ENCODE measurements at places on chromosomes 2 and 18.
A peak's percentile ranks its signal among the peaks of the same experiment; 100 is the strongest.

DNA sequence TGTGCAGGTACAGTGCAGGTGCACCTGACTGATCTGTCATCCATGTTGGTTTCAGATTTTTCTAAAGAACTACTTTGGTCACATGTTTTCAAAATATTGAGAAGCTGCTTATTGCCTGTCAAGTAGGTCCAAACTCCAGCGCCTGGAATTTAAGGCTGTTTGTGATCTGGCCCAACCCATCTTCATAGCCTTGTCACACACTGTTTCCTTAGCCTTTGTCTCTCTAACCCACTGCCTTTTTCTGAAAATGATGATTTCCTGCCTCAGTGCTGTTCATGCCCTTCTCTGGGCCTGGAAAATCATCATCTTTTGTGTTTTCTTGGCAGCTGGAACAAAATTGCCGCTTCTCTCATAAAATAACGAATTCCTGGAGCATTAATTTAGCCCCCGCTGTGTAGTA lies 7.2 kb downstream of the LIMS1 start:
- no peak for DNase-seq

GRCh38 chr2:99840831-99841230 lies 301.6 kb downstream of the AFF3 start:
- DNase-seq = no peak

DNA sequence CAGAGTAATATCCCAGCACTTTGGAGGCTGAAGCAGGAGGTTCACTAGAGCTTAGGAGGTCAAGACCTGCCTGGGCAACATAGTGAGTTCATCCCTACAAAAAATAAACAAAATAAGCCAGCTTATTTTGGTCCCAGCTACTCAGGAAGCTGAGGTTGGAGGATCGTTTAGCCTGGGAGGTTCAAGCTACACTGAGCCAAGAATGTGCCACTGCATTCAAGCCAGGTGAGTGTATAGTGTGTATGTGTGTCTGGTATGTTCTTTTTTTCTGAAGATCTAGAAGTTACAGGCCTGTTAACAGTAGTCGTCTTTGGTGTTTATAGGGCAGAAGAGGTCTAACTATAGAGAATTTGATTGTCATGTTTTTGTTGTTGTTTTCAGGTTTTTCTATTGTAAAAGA lies 40.2 kb downstream of the ZC3H15 start:
- no peak for DNase-seq

- DNase-seq = peak; percentile 51
These were observed 50.1 kb downstream of the THUMPD2 start for GRCh38 chr2:39728941-39729351.

GRCh38 chr2:95357717-95358280 lies 44.7 kb upstream of the FAHD2A start:
- no peak for DNase-seq

- no peak for DNase-seq
These were observed 11.0 kb upstream of the CTAGE1 start for GRCh38 chr18:22428672-22429071.

DNA sequence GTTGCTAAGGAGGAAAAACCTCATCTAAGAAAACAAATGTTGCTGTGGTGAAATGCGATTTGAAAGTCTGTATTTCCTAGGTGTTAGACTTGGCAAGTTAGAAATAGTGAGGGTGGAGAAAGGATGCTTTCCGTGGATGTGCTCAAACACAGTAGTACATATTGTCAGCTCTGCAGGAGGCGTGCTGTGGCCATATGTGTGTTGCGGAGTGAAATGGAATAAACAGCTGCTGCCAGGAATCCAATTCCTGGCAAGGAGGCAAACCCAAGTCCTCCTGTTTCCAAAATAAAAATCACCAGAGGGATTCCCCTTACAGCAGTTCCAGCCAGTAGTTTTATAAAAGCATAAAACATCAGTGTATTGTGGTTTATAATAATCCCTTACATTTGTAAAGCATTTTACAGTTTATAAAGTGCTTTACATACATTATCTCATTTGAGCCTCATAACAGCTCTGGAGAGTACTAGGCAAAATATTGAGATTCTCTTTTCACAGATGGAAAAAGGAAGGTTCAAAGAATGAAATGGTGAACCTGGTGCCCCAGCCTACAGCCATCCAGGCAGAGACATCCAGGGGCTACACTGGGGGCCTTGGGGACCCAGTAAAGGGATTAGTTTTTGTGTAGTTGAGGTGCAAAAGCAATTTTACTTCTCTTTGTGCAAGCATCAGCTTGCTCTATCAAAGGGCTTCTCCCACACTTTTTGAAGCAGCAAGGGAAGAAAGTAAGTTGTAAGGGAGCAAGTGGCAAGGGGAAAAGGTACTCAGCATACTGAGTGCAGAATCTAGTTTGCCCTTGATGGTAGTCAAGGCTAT lies 206.0 kb downstream of the AGPS start:
- DNase-seq = no peak

DNA sequence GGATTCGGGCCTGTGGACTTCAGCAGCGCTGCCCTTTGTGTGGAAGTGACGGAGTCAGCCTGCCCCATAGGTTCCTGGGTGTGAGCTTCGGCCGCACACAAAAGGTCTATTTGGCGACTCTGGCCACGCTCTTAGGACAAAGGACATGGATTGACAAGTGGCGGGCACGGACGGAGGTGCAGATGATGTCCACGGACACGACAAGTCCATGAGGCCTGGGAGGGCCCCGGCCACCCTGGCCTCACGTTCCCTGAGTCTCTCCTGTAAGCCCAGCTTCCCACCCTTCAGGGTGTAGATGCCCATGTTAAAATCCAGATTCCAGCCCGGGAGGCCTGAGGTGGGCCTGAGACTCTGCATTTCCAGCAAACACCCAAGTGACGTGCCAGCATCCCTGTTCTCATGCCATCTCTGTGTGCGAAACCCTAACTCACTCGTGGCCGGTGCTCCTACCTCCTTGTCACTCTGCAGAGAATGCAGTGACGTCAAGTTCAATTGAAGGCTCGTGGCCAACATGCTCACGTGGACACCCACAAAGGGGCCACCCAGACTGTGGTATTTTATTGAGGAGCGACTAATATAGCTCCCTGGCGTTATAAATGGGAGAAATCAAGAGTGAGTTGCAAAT lies 111.7 kb downstream of the RTP5 start:
- DNase-seq = no peak

GRCh38 chr18:10371165-10371564 lies 83.3 kb upstream of the APCDD1 start:
- no peak for DNase-seq

DNA sequence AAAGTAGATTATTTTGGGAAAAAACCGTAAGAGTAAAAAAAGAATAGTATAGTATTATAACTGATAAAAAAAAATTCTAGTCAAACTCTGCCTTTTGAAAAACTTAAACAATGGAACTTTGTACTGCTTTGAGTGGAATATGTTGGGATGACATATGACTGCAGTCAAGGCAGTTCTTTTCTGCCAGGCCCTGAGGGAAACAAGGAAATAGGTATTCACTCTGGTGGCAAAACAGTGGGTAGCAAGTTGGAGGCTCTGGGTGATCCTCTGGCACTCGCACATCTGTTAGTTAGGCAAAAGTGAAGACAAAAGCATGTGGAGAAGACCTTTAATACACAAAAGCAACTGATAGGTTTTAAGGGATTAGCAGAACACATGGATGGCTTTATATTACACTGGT lies 102.2 kb downstream of the ARHGEF33 start:
- DNase-seq = no peak

- DNase-seq = peak; percentile 24
These were observed 25.7 kb upstream of the NCL start for GRCh38 chr2:231489990-231490389.

DNA sequence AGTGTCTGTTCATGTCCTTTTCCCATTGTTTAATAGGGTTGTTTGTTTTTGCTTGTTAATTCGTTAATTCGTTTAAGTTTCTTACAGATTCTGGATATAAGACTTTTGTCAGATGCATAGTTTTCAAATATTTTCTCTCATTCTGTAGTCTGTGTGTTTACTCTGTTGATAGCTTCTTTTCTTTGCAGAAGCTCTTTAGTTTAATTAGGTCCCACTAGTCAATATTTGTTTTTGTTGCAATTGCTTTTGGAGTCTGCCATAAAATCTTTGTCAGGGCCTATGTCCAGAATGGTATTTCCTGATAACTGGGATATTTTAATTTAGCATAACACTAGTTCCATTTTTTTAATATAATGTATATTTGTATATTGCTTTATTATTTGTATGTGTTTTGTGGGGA lies 1380.1 kb downstream of the SUCLG1 start:
- DNase-seq = no peak

GRCh38 chr18:53946594-53946993 lies 277.9 kb downstream of the MBD2 start:
- no peak for DNase-seq

- DNase-seq = no peak
These were observed 70.5 kb upstream of the NT5C1B start for GRCh38 chr2:18659915-18660314.

DNA sequence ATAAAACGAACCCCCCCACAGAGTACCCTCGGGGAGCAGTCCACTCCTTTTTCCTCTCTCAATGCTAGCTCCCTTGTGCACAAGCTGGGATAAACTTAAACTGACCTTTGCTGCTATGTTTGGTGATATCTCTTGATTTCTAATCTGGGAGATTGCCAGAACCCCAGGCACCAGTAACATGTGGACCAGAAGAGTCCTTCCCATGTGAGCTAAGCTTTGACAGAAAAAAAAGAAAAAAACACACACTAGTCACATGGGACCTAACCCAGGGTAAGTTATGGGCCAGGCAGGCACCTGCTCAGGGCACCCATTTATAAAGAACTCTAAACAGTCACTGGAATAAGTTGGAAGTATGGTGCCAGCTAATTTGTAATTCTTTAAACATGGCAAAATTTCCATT lies 242.6 kb downstream of the EN1 start:
- DNase-seq = no peak

- DNase-seq = no peak
These were observed 63.4 kb downstream of the PIKFYVE start for GRCh38 chr2:208329485-208329884.

DNA sequence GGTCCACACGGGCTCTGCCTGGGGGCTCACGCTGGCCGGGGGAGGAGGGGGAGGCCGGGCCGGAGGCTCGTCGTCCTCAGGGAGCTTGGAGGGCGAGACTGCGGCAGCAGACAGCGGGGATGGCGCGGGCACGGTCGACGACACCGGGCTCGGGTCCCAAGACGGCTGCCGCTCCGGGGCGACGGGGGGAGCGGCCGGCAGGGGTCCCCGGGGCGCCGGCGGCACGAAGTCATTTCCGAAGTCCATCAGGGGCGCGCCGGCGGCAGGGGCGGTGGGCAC lies 491 bp downstream of the RTN4 start:
- no peak for DNase-seq

DNA sequence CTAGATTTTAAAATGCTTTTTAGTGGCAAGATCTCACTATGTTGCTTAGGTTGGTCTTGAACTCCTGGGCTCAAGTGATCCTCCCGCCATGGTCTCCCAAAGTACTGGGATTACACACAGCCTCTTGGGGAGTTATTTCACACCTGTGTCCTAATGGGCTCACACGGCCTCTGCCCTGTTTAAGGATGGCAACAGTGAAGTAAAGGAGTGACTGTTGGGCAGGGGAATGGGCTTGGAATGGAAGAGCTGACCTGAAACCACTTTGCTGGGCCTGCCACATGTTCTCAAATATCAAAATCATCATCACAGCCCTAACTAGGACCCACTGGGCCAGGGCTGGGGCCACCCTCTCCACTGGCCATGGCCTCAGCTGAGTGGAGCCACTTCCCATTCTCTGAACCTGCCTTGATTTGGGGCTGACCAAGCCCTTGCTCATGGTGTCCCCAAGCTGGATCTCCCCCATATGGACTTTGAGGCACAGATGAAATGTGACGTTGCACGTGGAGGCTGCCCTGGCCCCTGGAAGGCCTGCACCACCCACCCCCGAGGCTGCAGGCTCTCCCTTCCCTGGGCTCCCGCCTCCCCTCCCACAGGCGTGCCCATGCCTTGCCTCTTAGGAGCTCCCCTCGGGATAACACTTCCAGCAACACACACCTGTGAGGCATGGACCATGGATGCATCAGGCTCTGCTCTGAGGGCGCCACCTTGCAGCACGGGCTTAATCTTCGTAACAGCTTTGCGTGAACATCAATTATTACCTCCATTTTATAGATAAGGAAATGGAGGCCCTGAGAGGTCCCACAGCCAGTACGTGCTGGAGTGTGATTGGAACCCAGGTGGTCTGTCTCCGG lies 71.8 kb upstream of the SMAD7 start:
- no peak for DNase-seq

DNA sequence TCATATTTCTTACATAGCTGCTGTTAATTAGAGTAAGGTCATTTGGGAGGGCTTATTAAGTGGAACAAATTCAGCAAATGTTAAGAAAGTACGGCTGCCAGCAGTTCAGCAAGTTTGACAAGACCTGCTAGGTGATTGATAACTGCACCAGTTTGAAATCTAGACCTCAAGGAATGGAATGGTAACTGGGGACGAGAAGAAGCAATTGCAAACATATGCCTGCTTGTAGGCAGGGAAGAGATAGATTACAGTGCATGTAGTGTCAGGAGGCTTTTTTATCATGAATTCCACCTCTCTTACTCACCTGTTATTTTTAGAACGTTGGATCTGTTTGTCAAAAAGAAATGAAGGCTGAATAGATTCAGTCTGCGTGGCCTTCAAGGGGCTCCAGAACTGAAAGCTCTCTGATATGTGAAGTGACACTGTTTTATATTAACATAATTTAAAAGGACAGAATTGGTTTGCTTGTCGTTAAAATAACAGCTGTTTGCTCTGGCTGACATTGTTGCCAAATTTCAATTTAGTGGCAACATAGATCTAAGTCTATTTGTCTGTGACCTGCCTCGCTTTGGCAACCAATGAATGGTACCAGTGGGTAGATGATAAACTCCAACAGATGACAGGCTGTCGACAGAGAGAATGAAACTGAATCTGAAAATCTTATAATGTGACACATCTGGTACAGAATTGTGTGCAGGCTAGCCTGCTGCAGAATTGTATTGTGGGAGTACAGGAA lies 199.3 kb downstream of the ZNF407 start:
- DNase-seq = no peak

DNA sequence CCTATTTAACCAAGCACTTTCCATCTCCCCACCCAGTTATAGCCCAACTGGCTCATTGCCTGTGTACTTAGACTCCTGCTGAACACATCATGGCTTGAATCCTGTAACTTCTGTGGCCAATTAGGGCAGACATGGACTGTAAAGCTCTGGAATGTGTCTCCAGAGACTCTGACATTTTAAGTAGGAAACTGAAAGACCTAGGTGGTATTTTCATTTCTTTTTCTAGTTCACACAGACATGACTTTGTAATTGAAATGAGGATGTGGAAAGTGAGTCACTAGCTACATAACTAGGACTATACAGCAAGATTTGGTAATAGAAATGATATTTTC lies 12.2 kb downstream of the DOK1 start:
- DNase-seq = peak; percentile 70

GRCh38 chr18:13585379-13586153 lies 140.8 kb downstream of the FAM210A start:
- DNase-seq = no peak

DNA sequence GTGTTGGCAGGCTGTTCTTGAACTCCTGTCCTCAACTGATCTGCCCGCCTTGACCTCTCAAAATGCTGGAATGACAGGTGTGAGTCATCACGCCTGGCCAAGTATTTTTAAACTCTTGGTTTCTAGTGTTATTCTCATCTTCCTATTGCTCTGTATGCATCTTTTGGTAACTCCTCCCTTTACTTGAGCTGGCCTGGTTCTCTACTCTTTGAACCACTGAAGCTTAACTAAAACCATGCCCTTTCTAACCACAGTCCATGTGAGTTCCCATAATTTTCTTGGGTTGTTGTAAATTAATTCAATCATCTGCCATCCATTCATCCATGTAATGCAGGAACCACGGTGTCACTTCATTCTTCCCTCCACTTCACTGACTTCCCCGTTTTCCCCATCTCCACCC lies 1131.3 kb downstream of the DPP10 start:
- no peak for DNase-seq

All from brain microvascular endothelial cell (primary cell).